ENCODE measurements at places on chromosomes 5 and 9.

GRCh38 chr5:40442346-40442745, 237.4 kb upstream of the PTGER4 start:
- DNase-seq, result no peak

DNA sequence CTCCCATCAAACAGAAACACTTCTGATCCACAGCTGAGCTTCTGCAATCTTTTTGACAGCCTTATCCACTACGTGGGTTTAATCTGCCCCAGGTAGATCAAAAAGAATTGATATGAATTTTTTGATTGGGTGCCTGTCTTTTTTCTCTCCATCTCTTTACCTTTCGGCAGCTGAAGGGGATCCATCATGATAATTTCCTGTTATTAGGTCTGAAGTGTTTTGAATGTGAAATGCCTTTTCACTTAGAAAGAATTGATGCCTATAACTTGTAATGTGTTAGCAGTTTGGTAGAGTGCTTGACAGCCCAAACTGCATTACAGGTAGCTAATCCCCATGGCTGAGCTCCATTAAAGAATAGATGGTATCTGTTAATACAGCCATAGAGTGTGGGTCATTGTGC, 745.4 kb downstream of the TLR4 start:
- DNase-seq, result no peak

GRCh38 chr5:39518516-39518915, 93.7 kb upstream of the DAB2 start:
- DNase-seq, result no peak

GRCh38 chr9:125861405-125862058, 114.4 kb downstream of the PBX3 start:
- no peak for DNase-seq

Data from stimulated activated CD8-positive, alpha-beta memory T cell treated with anti-CD3 and anti-CD28 coated beads, Interleukin-7, amount 100 ng/mL, for 4 hours (primary cell).